ENCODE measurements at places on chromosomes 3 and 15.

DNA sequence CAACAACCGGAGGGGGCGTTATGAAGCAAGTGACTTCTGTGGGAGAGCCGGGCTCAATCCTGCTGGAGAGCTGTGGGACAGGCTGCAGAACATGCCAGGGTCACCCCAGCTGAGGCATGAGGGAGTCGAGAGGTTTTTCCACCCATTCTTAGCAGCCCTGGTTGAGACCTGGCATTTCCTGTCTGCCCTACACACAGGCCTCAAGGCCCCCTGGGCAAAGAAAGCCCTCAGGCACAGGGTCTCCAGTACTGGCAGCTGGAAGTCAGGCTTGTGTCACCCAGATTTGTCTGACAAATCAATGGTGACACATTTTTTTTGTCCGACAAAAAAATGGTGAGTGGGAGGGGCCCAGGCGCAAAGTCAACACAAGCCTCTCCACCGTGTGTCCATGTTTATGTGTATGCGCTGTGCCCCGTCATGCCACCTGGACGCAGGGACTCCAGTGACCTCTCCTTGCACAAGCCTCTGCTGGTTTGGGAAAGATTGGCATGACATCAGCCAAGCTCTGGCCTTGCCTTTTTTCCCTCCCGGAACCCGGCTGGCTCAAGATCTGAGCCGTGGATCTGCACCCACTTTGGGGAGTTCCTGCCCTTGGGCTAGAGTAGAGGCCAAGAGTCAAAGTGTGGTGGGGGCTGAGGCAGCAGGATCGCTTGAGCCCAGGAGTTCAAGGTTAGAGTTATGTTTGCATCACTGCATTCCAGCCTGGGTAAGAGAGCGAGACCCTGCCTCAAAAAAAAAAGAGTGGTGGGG, 20.8 kb upstream of the ALAS1 start:
- DNase-seq = no peak

GRCh38 chr3:42511201-42511600, 8.8 kb downstream of the VIPR1 start:
- DNase-seq = no peak

GRCh38 chr15:55791551-55792400, 48.8 kb upstream of the PRTG start:
- peak; percentile 88 for DNase-seq

DNA sequence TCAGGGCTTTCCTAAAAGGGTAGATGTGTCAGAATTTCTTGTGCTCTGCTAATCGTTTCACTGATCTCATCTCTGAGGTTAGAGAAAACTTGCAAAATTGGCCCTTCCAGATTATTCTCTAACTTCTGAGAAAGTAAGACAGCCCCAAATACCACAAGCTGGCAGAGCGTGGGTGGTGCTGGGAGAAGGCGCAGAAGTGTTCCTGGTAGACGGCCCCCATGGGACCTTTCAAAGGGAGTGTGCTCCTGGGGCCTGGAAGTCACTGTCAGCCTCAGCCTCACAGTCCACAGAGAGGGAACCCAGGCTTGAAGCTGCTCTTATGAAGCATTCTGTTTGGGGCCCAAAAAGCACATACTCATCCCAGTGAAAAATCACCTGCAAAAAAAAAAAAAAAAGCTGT, 86.5 kb upstream of the PFN2 start:
- DNase-seq = no peak

GRCh38 chr3:182105875-182106274, 394.1 kb downstream of the SOX2 start:
- no peak for DNase-seq

DNA sequence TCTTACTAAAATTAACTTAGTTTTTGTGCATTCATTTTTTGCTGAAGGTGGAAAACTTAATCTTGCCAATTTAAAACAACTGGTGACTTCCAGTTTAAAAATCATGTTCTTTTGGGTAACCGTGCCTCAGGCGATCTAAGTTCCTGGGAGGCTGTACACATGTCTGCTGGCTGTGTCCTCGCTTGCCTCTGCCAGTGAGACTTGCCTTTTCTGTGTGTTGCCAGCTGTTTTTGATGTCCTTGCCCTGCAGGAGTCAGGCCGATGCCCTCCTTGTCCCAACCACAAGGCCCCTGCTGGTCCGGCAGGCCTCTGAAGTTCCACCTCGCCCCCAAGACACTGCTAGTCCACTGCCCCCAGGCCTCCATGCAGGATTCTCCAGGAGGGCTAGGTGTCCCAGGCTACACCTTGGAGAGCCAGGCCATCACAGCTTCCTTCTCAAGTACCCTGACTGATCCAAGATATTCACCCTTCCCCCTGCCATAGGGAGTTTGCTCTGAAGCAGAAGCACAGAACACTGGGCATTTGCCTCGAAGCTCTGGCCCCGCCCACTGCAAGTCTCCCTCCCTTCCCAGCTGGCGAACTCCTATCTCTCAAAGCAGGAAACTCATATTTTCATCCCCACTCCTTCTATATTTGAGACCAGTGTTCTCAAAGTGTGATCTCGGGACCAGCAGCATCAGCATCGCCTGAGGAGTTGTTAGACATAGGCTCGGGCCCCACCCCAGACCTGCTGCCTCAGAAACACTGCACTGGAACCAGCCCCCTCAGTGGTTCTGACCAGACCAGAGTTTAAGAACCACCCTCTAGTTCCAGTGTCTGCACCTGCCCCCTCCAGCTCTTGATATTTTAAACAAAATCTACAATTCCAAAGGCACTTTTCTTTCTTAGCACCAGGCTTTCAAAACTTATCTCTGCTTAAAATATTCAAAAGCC, 185.8 kb upstream of the UBE2E1 start:
- DNase-seq = no peak

DNA sequence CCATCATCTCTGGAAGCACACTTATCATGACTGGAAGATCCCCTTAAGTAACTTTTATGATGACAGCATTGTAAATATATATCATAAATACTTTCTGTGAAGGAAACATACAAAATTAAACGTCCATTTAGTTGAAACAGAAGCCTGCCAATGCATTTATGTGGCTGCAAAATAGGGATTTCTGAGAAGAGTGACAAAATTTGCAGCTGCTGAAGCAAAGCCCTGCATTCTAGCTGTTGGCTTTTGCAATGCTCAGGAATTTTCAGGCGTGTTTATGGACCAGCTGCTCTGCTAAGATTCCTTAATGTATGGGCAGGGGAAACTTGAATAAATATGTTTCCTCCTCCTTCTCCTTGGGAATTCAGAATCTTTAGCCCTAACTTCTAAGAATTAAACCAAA, 137.3 kb downstream of the CACNA2D3 start:
- no peak for DNase-seq

DNA sequence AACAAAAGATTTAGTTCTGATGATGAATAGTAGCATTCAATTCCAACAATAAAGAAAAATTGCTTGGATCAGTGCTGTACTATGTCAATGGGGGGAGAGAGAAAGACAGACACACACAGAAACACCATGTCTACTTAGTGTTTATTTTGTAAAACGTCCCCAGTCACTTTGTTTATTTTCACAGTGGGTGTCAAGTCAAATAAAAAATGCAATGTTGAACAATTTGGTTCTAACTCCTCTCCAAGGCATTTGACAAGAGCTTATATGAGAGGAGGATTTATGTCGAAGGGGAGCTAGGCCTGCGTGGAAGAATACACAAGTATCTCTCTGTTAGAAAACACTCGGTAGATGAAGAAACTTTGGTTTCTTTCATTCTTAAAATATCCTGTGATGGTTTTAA, 201.7 kb upstream of the SLC2A2 start:
- DNase-seq = peak; percentile 50

- DNase-seq = no peak
Measured at GRCh38 chr3:74592359-74592758, 22.1 kb downstream of the CNTN3 start.

GRCh38 chr3:178369006-178369405, 167.2 kb upstream of the KCNMB2 start:
- DNase-seq = no peak

DNA sequence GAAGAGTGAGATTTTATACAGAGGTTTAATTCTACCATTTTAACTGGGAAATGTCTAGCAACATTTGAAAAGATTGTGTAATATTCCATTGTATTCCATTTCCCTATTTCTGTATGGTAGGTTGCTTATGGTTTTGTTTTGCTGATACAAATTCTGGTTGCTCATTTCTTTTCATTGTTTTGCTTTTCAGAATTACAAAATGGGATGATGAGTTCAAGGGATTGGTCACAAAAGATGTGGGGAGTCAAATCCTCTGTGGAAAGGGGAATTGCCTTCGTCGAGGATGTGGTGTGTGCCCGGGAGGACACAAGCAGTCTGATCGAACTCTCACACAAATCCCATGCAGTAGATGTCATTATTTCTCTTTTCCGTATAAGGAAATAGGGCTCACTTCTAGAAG, 18.3 kb downstream of the SLCO3A1 start:
- no peak for DNase-seq

- peak; percentile 16 for DNase-seq
Measured at GRCh38 chr15:78875107-78875914, 2.6 kb downstream of the MORF4L1 start.

- no peak for DNase-seq
Measured at GRCh38 chr3:18712713-18713576, 287.8 kb upstream of the SATB1 start.

DNA sequence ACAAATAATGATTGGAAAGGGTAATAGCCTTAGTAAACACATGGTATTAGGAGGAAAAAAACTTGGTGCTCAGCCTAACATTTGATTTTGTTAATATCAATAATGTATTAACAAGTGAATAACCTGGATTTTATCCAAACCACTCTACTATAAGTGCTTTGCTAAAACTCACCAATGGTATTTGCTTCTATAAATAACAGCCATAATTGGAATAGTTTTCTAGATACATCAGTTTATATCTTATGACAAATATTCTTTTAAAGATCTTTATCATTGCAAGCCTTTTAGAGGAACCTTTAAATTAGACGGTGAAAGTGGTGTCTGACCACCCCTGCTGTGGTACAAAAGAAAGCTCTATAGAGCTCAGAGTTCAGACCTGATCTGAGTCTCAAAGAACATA, 123.9 kb downstream of the SHOX2 start:
- DNase-seq = no peak

DNA sequence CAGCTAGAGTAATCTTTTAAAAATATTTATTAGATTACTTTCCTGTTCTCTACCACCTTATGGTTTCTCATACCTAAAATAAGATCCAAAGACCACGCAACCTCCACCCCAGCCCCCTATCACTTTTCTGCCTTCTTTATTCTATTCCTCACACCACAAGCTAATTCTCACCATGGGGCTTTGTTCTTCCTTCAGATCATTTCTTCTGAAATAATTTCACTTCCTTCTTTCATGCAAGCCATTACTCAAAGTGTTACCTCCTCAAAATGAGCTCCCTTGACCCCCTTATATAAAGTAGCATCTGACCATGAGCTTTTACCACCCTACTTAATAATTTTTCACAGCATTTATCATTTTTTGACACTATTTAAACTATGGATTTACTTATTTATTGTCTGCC, 233.2 kb upstream of the TMCO5A start:
- DNase-seq = no peak

- no peak for DNase-seq
Measured at GRCh38 chr3:10948326-10948725, 44.2 kb upstream of the SLC6A1 start.

- peak; percentile 13 for DNase-seq
Measured at GRCh38 chr3:64796607-64797399, 109.0 kb upstream of the ADAMTS9 start.

- DNase-seq = no peak
Measured at GRCh38 chr3:46955157-46955556, 21.4 kb downstream of the CCDC12 start.

GRCh38 chr15:31373096-31373865, 46.6 kb downstream of the KLF13 start:
- no peak for DNase-seq
